Esophagus squamous epithelium (tissue), 5 donors: ENCODE measurements at places on chromosomes 16 and 17.

DNA sequence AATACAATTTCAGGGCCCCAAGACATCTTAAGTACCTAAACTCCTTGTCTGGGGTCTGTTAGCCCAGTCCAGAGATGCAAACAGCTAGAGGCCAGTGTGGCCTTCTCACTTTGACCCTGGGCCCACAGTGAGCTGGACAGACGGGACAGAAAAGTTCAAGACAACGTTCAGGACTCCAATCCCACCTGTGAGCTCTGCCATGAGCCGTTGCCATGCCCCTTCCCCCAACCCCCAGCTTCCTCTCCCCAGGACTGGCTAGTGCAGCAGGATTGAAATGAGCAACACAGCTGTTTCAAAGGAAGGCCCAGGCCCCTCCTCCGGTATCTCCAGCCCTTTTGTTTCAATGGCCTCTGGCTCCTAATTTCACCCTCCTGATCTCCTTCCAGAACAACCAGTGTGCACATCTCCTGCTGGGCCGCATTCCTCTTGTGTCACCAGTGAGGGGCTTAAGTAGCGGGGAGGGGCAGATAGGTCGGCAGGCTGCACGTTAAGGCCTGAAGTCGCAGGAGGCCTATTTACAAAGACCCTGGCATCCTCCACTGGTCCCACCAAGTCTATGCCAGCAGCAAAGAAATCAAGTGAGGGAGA lies 11.3 kb downstream of the AXIN2 start:
- no peak for DNase-seq

GRCh38 chr16:57372372-57373116 lies at the start of gene CX3CL1:
TSS of gene CX3CL1 (plus strand) at chr16:57372490. CDS start at chr16:57372569, 79 bp downstream.
- no peak for DNase-seq

DNA sequence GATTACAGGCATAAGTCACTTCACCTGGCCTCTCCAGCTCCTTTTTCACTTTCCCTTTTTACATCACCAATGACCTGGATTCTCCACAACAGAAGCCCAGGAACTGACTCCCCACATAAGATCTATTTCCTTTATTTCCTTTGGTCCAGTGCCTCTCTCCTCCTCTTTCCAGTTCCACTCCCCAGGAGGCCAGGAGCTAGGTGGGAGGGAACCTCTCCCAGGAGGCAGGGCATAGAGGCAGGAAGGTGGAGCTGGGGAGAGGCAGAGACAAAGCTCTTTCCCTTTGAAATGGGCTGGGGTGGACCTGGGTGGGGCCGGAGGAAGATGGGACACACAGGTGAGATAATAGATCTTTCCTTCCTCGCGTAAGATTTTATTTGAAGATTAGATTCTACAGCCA lies 318.3 kb upstream of the TNRC6C start:
- DNase-seq: no peak

DNA sequence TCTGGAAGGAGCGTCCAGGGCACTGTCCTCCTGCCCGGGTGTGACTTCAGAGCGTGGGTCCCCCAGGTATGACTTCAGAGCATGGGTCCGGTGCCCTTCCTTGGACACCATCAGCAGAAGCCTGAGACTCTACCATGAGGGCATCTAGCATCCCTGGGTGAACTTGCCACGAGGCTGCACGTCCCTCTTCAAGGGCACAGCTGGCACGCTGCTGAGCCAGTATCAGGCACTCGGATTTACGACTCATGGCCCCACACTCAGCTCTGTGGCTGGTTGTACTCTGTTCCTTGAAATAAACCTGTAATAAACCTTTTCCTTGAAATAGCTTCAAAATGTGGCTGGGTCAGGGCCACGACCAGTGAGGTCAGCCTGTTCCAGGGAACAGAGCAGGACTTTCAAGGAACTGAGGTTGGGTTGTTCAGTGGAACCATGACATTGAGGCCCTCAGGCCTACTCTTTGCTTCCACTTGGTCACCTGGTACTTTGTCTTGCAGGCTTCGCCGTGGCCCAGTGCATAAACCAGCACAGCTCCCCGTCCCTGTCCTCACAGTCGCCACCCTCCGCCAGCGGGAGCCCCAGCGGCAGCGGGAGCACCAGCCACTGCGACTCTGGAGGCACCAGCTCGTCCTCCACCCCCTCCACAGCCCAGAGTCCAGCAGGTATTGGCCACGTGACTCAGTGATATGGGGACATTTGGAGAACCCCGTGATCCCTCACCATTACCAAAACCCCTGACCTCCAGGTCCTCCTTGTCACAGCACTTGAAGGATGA lies 89.9 kb downstream of the SOCS1 start:
- DNase-seq: no peak

- DNase-seq: no peak
Observed at GRCh38 chr17:1695365-1695764, 10.7 kb upstream of the PRPF8 start.
